ENCODE measurements at places on chromosomes 16 and 17.

DNA sequence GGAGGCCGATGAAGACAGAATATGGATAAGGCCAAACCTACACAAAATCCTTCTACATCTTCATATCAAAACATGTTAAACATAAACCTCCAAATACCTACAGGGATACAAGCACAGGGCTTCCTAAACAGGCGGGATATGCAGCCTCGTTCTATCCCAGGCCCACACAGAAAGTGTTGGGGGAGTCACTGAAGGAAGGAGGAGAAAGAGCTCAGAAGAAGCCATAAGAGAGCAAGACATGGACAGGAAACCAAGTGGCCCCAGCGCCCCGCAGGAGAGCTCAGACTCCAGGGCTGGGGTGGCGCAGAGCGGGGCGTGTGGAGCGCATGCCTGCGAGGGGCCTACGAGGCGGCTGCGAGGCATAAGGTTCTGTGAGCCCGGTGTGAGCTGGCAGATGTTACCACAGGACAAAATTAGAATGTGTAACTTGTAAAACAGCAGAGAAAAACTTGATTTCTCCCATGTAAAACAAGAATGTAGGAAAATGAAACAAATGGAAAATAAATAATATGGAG lies 11.0 kb upstream of the FASN start:
- no peak for DNase-seq

GRCh38 chr16:22373662-22374310 lies 633 bp downstream of the CDR2 start:
- no peak for DNase-seq

DNA sequence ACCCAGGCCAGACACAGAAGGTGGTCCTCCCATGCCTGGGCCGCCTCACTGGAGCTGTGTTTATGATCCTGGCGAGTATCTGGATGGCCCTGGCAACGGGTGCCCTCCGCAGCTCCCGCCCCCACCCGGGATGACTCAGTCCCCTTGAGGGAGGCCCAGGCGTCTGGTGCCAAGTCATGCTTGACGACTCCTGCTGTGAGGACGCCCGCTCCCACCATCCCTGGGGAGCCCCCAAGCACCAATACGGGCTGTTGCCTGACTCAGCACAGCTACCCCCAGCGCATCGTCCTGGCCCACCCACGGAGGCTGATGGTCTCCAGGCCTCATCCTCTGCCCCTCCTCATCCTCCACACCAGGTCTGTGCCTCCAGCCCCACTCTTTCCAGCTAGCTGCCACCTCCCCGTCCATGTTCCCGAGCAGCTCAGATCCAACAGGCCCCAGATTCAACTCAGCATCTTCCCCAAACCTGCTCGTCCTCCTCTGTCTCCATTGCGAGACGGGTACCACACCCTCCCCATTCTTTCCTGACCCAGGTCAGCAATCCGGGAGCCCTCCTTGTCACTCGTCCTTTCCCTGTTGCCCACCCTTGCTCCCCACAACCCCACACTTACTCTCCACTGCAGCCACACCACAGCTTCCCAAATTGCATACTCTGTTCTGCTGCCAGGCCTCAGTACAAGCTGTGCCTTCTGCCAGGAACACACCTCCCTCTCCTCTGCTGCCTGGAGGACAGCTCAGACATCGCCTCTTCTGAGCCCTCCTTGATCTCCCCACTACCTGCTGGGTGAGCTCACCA lies 2.6 kb downstream of the CAMKK1 start:
- DNase-seq, result no peak

DNA sequence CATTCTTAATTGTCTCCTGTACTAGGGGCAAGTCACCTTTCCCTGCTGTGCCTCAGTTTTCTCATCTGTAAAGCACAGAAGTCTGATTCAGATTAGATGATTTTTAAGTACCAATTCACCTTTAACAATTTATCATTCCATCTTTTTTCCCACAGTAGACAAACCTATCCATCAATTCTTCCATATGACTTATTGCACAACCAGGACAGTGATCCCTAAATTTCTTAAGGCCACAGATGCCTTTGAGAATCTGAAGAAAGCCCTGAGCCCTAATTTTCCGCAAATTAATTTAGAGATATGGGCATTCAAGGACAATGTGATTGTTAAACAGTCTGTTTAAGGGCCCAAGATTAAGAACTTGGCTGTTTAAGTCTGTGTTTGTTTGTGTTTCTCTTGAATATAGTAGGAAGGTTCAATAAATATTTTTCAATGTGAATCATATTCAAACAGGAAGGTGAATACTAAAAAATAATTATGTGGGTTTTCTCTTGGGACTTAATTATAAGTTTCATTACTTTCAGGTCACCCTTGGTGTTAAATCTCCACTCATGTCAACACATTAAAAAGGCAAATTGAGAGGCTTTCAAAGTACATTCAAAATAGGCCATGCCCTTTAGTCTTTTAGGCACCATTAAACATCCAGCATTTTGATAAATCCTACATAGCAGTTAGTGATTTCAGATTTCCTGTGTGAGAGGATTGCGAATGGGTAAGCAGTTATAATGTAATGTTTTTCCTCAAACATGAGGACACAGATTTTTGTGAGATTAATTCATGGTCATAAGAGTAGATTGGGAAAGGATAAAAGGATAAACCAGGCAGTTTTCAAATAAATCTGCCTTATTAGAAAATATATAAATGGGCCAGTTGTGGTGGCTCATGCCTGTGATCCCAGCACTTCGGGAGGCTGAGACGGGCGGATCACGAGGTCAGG lies 34.9 kb upstream of the MMD start:
- DNase-seq, result no peak

- DNase-seq, result no peak
Observed at GRCh38 chr17:2608350-2608913, 15.0 kb downstream of the PAFAH1B1 start.

DNA sequence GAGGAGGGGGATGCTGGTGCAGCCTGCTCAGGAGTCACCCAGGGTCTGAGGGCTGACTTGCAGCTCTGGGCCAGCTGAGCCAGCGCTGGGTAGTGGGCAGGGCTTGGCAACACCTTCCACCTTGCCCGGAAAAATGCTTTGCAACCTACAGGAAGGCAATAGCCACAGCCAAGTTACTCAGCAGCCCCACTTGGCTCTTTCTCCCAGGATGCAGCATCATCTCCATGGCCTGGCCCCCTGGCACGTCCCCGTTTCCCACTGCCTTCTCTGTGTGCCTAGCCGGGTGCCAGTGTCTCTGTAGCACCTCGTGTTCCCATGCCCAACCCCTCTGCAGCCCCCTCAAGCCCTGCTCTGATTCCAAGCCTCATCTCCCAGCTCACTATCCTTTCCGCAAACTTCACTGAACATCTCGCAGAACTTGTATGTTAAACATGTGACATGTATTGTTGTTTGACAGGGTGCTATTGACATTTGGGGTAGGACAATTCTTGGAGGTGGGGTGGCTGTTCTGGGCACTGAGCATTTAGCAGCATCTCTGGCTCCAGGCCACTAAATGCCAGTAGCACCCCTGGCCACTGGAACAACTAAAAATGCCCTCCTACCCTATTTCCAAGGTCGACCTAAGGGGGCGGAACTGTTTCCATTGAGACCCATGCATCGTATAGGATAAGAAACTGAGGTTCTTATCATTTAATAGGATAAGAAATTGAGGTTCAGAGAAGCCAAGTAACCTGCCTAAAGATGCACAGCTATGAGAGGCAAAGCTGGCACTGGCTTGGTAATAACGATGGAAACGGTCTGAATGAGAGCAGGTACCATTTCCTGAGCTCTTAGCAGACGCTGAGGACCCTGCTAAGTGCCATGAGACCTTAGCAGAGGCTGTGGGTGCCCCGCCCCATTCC lies 12.2 kb downstream of the DEXI start:
- DNase-seq, result no peak

DNA sequence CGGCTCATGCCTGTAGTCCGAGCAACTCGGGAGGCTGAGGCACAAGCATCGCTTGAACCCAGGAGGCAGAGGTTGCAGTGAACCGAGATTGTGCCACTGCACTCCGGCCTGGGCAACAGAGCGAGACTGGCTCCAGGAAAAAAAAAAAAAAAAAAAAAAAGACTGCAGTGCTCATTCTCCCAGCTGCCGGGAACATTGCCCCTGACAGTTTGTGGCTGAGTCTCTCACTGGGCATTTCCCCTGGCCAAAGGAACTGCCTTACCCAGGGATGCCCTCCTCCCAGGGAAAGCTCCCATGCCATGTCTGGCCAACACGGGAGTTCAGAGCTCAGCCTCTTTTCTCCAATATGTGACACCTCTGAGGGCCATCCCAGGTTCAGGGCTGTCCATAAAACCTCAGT lies 21.3 kb upstream of the USP10 start:
- DNase-seq, result no peak

DNA sequence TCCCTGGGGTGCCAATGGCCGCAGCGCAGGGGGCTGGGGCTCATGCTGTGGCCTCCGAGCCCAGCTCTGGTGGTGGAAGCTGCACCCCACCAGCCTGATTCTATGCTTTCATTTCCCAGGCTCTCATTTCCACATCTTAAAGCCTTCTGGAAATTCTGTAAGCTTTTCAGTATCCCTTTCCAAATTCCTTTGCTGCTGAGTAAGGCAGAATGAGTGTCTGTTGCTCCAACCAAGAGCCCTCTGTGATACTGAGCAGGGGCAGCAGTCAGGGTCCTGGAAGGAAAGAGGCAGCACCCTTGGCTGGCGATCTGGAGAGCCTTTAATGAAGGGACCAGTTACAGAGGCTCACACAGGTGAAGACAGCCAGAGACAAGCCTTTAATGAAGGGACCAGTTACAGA lies 79.5 kb upstream of the FOXF1 start:
- no peak for DNase-seq

DNA sequence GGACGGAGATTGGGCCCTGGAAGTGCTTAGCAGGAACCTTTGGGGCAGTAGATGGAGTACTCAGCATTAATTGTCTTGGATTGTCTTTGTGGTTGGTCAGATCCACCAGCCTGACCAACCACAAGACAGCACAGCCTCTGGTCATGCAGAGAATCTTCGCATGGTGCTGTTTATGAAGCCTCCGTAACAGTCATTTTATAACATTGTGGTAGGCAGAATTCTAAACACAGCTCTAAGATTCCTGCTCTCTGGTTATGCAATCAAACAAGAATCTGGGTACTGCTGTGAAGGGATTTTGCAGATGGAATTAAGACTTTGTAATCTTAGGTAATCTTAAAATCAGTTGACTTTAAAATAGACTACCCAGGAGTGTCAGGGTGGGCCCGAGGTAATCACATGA lies 312.2 kb upstream of the GOT2 start:
- DNase-seq, result no peak

GRCh38 chr17:79323566-79323965 lies 248.9 kb downstream of the ENGASE start:
- DNase-seq, result no peak

- no peak for DNase-seq
Observed at GRCh38 chr17:40632216-40632615, 15.4 kb downstream of the SMARCE1 start.

GRCh38 chr17:1110541-1110861 lies 69.3 kb downstream of the ABR start:
- no peak for DNase-seq

- DNase-seq, result no peak
Observed at GRCh38 chr17:80872501-80873306, 118.9 kb upstream of the CHMP6 start.

DNA sequence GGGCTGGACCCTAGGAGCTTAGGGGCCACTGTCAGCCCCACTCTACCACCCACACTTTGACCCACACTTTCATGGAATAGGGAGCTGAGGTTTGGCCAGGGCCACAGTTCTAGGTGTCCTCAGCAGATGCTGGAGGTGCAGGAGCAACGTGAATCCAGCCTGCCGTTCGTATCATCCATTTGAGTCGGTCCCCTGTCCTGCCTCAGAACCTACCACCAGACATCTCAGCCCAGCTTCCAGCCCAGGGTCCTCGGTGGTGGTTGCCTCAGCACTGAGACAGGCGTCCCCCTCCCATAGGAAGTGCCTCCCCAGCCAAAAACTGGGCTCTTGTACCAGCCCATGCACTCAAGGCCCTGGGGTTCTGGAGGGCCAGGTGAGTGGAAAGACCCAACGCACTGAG lies 359 bp upstream of the ITGAE start:
- no peak for DNase-seq

DNA sequence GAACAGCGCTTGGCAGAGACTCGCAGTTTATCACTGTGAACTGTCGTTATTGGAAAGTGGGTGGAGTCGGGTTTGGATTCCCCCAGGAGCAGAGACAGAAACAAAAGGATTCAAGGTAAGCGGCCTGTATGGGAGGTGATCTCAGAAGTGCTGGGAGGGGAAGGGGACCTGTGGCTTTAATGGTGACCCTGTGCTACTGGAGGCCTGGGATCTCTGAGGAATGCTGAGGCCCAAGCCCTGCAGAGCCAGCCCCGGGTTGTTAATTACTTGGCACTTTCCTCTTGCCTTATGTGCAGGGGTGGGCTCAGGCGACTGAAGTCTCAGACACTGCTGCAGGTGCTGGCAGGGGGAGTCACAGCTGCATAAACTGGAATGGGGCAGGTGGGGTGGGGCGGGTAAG lies 27.4 kb downstream of the IRF8 start:
- DNase-seq, result no peak

GRCh38 chr17:73532421-73532901 lies 111.8 kb downstream of the SDK2 start:
- no peak for DNase-seq
